ENCODE measurements at places on chromosomes 7 and 10. TPM values are rescaled to one million over a fixed set of nuclear protein-coding genes. Genes with fewer than 3 reads are reported as not detected.

Gene VSTM2A
- total RNA-seq = 74.1 TPM

Gene HERC4
- 81.6 TPM for total RNA-seq

Gene ZNHIT1
- total RNA-seq = 44.6 TPM

GRCh38 chr10:95464280-95464679 is 96.9 kb downstream of the SORBS1 start:
- no peak for DNase-seq

DNA sequence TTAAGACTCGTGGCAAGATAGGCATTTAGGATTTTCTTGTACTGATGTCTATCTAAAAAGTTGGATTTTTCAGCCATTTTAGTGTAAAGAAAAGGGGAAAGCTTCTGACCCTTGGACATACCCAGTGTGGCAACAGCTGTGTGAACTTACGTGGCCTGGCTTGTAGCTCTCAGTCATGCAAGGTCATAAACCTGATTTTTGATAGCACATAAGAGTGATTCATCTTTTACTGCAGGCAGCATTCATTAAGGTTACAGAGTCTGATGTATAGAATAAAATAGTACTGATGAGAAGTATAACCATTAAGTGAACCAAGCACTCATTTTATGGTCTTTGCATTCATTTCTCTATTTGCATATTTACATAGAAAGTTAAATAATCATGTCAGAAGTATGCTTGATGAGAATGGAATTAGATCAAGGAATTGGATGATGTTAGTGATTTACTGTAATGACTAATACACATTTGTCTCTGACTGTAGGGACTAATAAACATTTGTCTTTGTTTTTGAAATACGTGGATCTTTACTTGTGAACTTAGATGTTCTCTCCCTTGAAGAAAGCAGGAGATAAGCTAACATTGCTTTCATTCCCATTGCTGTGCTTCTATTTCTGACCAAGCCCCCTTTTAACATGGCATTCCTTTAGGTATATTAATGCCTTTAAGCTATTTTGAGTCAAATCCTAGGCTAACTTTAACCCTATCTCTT is 88.2 kb downstream of the GSDME start:
- no peak for DNase-seq

DNA sequence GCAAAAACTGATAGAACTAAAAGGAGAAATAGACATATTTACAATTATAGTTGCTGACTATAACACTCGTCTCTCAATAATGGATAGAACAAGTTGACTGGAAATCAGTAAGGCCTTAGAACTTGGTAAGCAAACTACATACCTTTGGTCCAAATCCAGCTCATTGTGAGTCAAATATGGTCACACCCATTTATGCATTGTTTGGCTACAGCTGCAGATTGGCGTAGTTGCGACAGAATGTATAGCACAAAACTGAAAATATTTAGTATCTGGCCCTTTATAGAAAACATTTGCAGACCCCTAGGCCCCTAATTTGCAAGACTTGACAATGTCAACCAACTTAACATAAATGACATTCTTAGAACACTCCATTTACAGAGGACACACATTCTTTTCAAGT is 103.6 kb upstream of the EGR2 start:
- DNase-seq = no peak

DNA sequence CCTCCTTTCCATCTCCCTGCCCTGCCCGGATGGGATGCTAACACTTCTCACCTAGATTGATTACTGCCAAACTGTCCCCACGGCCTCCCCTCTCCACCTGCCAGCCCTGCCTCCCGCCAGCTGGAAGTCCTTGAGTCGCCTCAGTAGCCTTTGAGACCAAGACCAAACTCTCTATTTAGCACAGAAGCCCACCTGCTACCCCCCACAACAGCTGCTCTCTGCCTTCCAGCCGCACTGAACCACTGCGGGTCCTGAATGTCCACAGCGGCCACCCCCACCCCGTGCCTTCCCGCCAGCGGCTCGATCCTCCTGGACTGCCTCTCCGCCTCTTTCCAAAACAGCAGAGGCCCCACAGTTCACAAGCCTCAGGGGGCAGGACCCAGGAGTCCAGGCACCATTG is 39.0 kb downstream of the FKBP6 start:
- no peak for DNase-seq
